ENCODE measurements at places on chromosomes 16 and 17. TPM values are rescaled to one million over a fixed set of nuclear protein-coding genes. Genes with fewer than 3 reads are reported as not detected.
A peak's percentile ranks its signal among the peaks of the same experiment; 100 is the strongest.

- no peak for DNase-seq
- H3K27ac ChIP-seq = no peak overlapping the region
- no peaks in the 10 kb centered on the region for H3K36me3 ChIP-seq
- H3K4me3 ChIP-seq = no peak overlapping the region
These were observed 12.2 kb downstream of the CD300LD start for GRCh38 chr17:74579900-74580299.

- H3K4me1 ChIP-seq = peaks cover 20% of the 10 kb centered on the region
- no peak for DNase-seq
- no peaks in the 10 kb centered on the region for H3K27me3 ChIP-seq
- no peaks in the 10 kb centered on the region for H3K36me3 ChIP-seq
- no peak overlapping the region for H3K4me3 ChIP-seq
- H3K27ac ChIP-seq = no peak overlapping the region
These were observed 10.8 kb downstream of the ARSG start for GRCh38 chr17:68302066-68302564.

GRCh38 chr16:65249768-65250167, 127.9 kb upstream of the CDH11 start:
- DNase-seq = no peak
- H3K27me3 ChIP-seq = no peaks in the 10 kb centered on the region
- H3K27ac ChIP-seq = no peak overlapping the region
- H3K4me1 ChIP-seq = no peaks in the 10 kb centered on the region
- no peak overlapping the region for H3K4me3 ChIP-seq

GRCh38 chr16:67277999-67278772, 1.1 kb upstream of the PLEKHG4 start:
- peaks cover 17% of the 10 kb centered on the region for H3K4me1 ChIP-seq
- H3K27me3 ChIP-seq = no peaks in the 10 kb centered on the region
- H3K4me3 ChIP-seq = peak overlapping the region; percentile 79

DNA sequence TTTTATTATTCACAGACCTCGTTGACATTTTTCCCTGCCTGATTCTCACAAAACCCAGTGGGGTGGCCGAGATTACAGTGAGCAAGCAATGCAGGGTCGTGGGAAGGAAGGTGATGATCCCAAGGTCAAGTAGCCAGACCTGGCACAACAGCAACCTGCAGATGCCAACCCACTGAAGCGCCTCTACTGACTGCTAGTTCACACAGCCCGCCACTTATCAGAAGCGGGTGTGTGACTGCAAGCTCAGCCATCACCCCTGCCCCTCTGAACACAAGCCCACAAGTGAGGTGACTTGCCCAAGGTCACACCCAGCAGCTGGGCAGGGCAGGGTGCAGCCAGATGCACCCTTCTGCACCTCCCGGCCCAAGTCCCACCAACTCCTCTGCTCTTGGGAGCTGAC, 7.1 kb downstream of the TFAP4 start:
- H3K4me3 ChIP-seq = no peak overlapping the region
- no peak overlapping the region for H3K27ac ChIP-seq
- H3K36me3 ChIP-seq = peaks cover 12% of the 10 kb centered on the region
- no peaks in the 10 kb centered on the region for H3K27me3 ChIP-seq
- no peak for DNase-seq

- no peak overlapping the region for H3K27ac ChIP-seq
- peaks cover 5% of the 10 kb centered on the region for H3K27me3 ChIP-seq
- H3K4me3 ChIP-seq = no peak overlapping the region
These were observed 22.4 kb downstream of the GAA start for GRCh38 chr17:80123791-80124190.

DNA sequence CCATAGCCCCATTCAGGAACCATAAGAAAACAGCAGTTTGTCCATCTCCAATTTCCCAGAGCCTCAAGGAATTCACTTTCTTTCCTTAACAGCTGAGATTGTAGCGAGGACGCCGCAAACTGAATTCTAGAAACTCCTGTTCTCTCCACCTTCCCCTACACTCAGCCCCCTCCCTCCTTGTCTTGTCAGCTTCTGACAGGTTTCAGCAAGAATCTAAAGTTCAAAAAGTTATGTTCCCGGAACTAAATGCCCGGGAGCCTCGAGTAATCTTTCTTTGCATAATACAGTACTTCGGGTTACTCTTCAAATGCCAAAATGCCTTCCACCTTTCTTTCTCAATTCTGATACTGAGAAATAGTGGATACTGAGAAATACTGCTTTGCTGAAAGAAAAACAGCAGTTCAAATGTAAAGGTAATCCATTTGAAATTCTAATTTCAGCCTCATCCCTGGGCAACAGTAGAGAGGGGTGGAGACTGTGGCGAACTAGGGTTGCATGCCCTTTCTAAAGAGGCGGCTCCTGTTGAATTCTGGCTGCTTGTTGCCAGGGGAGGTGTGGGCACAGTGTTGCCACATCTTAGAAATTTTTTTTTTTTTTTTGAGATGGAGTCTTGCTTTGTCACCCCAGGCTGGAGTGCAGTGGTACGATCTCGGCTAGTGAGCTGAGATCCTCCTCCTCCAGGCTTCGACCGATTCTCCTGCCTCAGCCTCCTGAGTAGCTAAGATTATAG, 63.5 kb upstream of the USP7 start:
- no peak overlapping the region for H3K4me3 ChIP-seq
- DNase-seq = no peak
- H3K27ac ChIP-seq = no peak overlapping the region
- H3K27me3 ChIP-seq = no peaks in the 10 kb centered on the region
- no peaks in the 10 kb centered on the region for H3K4me1 ChIP-seq
- H3K36me3 ChIP-seq = no peaks in the 10 kb centered on the region

DNA sequence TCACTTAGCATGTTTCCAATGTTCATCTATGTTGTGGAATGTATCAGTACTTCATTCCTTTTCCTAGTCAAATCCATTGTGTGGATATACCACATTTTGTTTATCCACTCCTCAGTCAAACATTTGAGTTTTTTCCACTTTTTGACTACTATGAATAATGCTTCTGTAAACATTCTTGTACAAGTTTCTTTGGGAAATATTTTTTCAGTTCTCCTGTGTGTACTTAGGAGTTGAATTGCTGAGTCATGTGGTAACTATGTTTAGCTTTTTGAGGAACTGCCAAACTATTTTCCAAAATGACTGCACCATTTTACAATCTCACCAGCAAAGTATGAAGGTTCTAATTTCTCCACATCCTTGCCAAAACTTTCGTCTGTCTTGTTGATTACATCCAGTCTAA, 223.7 kb upstream of the AXIN2 start:
- H3K36me3 ChIP-seq = no peaks in the 10 kb centered on the region
- no peak overlapping the region for H3K4me3 ChIP-seq
- H3K27ac ChIP-seq = no peak overlapping the region
- no peak for DNase-seq

DNA sequence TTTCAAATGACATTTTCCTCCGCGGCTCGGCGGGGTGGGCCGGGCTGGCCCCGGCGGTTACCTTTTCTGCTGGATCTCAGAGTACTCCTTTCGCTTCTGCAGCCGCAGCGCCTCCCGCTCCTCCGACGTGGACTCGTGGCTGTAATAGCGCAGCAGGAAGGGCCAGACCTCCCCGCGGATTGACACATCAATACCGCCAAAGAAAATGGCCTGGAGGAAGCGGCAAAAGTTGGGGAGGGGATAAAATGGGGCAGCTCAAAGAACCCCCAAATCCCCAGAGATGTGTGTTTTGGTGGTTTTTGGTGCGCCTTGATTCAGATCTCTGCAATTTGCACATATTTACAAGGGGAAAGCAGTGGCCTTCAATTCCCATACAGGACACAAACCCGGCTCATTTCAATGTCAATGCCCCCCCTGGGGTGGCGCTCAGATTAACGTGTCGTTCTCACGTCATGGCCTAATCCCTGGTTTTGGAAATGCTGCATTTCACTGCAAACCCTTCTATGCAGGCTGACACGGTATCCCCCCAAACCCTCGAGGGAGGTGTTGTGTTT, 85.9 kb downstream of the TBC1D16 start:
- no peak overlapping the region for H3K4me3 ChIP-seq
- H3K27me3 ChIP-seq = no peaks in the 10 kb centered on the region
- H3K36me3 ChIP-seq = no peaks in the 10 kb centered on the region
- H3K27ac ChIP-seq = no peak overlapping the region
- no peak for DNase-seq

DNA sequence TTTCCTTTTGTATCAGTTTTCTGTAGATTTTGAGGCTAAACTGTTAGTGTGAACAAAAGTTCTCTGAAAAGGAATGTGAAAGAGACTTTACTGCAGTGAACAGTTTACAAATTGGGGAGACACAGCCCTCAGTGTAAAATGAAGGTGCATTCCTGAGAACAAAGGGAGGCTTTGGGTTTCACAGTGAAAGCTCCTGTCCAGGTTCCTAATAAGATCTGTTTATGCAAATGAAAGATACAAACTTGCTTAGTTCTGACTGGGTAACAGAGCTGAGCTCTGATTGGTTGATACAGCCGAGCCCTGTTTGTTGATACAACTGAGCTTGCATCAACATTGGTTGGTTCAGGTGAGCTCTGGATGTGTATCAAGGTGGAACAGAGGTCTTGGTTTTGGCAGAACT, 8.3 kb upstream of the CDRT15 start:
- no peaks in the 10 kb centered on the region for H3K27me3 ChIP-seq
- DNase-seq = no peak
- no peak overlapping the region for H3K4me3 ChIP-seq
- H3K27ac ChIP-seq = no peak overlapping the region

- no peak for DNase-seq
- no peaks in the 10 kb centered on the region for H3K36me3 ChIP-seq
- no peaks in the 10 kb centered on the region for H3K4me1 ChIP-seq
- H3K4me3 ChIP-seq = no peak overlapping the region
- no peak overlapping the region for H3K27ac ChIP-seq
These were observed 1006.0 kb upstream of the EEF2KMT start for GRCh38 chr16:6103561-6103960.

GRCh38 chr16:56351481-56351880, 73.9 kb downstream of the AMFR start:
- H3K27ac ChIP-seq = no peak overlapping the region
- H3K27me3 ChIP-seq = no peaks in the 10 kb centered on the region
- H3K36me3 ChIP-seq = no peaks in the 10 kb centered on the region
- no peak overlapping the region for H3K4me3 ChIP-seq
- no peaks in the 10 kb centered on the region for H3K4me1 ChIP-seq
- DNase-seq = no peak

DNA sequence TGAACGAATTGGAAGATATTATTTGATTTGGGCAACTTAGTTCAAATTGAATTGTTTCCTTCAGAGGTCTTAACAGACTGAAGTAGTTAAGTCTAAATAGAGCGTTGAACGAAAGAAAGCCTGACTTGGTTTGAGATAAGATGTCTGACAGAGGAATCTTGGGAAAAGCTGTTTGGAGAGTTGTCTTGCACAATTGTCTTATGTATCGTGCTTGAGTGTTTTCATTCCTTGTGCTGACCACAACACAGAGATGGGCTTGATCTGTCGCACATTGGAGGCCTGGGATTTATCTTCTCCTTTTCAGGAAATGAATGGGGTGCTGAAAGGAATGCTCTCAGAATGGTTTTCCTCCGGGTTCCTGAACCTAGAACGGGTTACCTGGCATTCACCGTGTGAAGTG, 7.8 kb downstream of the MLYCD start:
- peaks cover 8% of the 10 kb centered on the region for H3K36me3 ChIP-seq
- H3K27ac ChIP-seq = no peak overlapping the region
- no peak for DNase-seq
- no peaks in the 10 kb centered on the region for H3K27me3 ChIP-seq

DNA sequence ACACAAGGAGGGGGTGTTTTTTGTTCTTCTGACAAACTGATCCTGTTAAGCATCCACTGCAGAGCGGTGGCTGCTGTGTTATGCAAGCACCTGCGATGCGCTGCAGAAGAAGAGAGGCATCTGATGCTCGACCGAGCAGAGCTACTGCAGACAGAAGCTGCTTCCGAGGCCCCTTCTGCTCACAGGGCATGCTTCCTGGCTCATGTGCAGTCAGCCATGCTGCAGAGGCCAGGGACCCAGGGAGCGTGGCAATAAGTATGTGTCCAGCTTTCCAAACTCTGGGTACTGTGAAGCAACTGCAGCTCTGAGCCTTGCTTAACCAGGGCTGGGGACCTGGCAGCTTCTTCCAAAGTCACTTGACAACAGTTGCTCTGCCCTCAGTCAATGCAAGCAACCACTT, 448.6 kb upstream of the RBFOX1 start:
- no peaks in the 10 kb centered on the region for H3K36me3 ChIP-seq
- H3K27ac ChIP-seq = no peak overlapping the region
- DNase-seq = no peak
- H3K27me3 ChIP-seq = no peaks in the 10 kb centered on the region
- no peaks in the 10 kb centered on the region for H3K4me1 ChIP-seq

DNA sequence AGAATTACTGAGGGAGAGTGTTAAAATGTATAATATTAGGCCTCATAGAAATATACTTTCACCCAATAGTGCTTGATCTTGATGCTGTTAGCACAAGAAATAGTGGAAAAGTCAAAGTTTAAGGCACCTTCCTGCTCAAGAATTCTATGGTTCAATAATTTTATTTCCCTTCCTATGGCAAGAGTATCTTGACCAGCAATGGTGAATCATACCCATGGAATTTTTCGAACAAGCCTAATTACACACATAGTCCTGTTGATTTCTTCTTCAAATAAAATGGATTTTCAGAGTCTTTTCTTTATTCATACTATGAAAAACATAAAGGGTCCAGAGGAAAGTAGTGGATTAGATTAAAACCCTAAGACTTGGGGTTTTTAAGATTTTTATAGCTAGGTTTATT, 810.6 kb downstream of the CDH11 start:
- H3K27ac ChIP-seq = no peak overlapping the region
- DNase-seq = no peak
- no peaks in the 10 kb centered on the region for H3K36me3 ChIP-seq
- H3K4me3 ChIP-seq = no peak overlapping the region

DNA sequence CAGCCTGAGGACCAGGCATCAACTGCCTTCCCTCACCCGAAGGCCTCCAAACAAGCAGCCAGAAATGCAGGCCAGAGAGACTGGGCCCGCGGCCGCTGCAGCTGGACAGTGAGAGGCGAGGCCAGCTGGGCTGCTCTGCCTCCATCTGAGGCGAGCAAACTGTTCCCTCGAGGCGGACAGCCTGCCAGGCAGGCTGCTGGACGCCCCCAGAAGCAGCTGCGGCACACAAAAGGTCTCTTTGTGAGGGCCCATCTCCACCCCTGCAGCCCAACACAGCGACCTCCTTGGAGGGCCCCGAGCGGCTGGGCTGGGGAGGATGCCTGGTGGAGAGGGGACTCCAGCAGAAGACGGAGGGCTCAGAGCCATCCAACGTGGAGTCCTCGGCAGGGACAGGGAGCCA, 4.7 kb downstream of the CORO7 start:
- H3K36me3 ChIP-seq = peaks cover 61% of the 10 kb centered on the region
- no peak overlapping the region for H3K4me3 ChIP-seq
- H3K27me3 ChIP-seq = no peaks in the 10 kb centered on the region

The ZPBP2 gene
- 0.09 TPM for polyA plus RNA-seq

The C16orf46 gene
- polyA plus RNA-seq = 0.93 TPM

The MYH13 gene
- polyA plus RNA-seq = not detected

The KCNJ18 gene
- not detected for polyA plus RNA-seq

The GPR139 gene
- not detected for polyA plus RNA-seq

The VEZF1 gene
- 50.8 TPM for polyA plus RNA-seq

The CLDN7 gene
- 2.1 TPM for polyA plus RNA-seq

The HOXB8 gene
- polyA plus RNA-seq = not detected

All from CD8-positive, alpha-beta memory T cell (primary cell).